ENCODE measurements at places on chromosomes 2 and 18.

- no peak for DNase-seq
- H3K4me1 ChIP-seq, result no peaks in the 10 kb centered on the region
- no peak overlapping the region for H3K27ac ChIP-seq
Observed at GRCh38 chr2:201969241-201969937, 64.3 kb upstream of the FZD7 start.

DNA sequence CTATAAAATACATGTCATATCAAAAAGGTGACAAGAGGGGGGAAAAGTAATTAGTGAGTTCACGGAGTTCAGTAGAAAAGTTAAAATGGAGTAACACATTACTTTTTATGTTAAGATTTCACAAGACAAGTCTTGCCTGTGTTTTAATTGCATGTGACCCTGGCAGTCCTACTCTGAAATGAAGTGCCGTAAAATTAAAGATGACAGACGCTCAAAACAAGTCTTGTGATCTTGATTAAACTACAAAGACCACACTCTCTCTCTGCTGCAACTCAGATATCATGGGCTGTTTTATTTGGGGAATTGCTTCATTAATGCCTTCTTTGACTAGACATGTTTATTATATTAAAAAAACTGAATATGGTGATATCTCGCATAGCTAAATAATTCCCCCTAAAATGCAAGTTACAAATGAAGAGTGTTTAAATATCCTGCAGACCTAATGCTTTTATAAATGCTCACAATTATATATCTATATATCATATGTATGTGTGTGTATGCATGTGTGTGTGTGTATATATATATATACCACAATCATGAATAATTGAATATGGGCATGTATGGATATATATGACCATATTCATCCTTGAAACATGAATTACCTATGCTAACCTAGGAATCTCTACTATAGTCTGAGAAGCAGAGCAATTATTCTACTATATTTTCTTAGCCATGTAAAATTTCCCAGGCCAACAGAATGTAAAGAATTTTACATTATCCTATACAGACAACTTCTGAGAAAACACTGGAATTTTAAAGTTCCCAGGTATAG is 647.5 kb downstream of the ARHGAP15 start:
- H3K4me1 ChIP-seq, result no peaks in the 10 kb centered on the region
- H3K4me3 ChIP-seq, result no peak overlapping the region
- H3K27ac ChIP-seq, result no peak overlapping the region
- no peaks in the 10 kb centered on the region for H3K36me3 ChIP-seq

- no peak overlapping the region for H3K4me3 ChIP-seq
- H3K27me3 ChIP-seq, result no peaks in the 10 kb centered on the region
- no peak overlapping the region for H3K27ac ChIP-seq
- DNase-seq, result no peak
- no peaks in the 10 kb centered on the region for H3K4me1 ChIP-seq
- H3K36me3 ChIP-seq, result no peaks in the 10 kb centered on the region
Observed at GRCh38 chr2:37764739-37765138, 93.3 kb upstream of the CDC42EP3 start.

DNA sequence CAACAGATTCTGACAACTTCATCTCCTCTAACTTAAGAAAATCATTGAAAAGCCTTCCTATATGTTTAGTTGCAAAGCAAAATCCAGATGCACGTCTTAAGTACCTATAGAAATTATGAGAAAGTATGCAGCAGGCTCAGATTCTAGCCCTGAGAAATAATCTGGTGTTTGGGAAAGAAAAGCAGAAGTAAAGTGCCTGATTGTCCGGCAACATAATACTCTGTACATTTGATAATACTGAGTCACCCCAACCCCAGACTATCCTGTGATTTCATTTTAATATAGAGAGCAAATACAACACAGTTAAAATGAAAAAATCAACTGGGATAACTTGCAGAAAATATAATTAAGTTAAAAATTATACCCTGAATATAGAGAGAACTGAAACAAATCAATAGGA is 13.5 kb downstream of the RFX8 start:
- no peak overlapping the region for H3K27ac ChIP-seq
- no peaks in the 10 kb centered on the region for H3K36me3 ChIP-seq
- no peak overlapping the region for H3K4me3 ChIP-seq
- H3K4me1 ChIP-seq, result no peaks in the 10 kb centered on the region
- no peaks in the 10 kb centered on the region for H3K27me3 ChIP-seq
- DNase-seq, result no peak

- no peak for DNase-seq
- H3K4me1 ChIP-seq, result no peaks in the 10 kb centered on the region
- H3K36me3 ChIP-seq, result no peaks in the 10 kb centered on the region
- no peaks in the 10 kb centered on the region for H3K27me3 ChIP-seq
- H3K27ac ChIP-seq, result no peak overlapping the region
Observed at GRCh38 chr2:224283466-224283965, 118.4 kb downstream of the FAM124B start.

GRCh38 chr2:36408198-36408703 is 52.7 kb downstream of the CRIM1 start:
- peaks cover 66% of the 10 kb centered on the region for H3K4me1 ChIP-seq
- H3K27me3 ChIP-seq, result no peaks in the 10 kb centered on the region
- H3K36me3 ChIP-seq, result no peaks in the 10 kb centered on the region
- no peak overlapping the region for H3K4me3 ChIP-seq

Data from thyroid gland (tissue), 4 donors.